ENCODE measurements at places on chromosomes 3 and 15. TPM values are rescaled to one million over a fixed set of nuclear protein-coding genes. Genes with fewer than 3 reads are reported as not detected.

SERPINI2 gene
- not detected for total RNA-seq

ZNF502 gene
- total RNA-seq, result 5.9 TPM

PRR23A gene
- total RNA-seq, result not detected

CTXND1 gene
- total RNA-seq, result not detected

AADACL2 gene
- not detected for total RNA-seq

Measured in smooth muscle cell of the umbilical artery (primary cell).